ENCODE measurements at places on chromosomes 7 and 10.

DNA sequence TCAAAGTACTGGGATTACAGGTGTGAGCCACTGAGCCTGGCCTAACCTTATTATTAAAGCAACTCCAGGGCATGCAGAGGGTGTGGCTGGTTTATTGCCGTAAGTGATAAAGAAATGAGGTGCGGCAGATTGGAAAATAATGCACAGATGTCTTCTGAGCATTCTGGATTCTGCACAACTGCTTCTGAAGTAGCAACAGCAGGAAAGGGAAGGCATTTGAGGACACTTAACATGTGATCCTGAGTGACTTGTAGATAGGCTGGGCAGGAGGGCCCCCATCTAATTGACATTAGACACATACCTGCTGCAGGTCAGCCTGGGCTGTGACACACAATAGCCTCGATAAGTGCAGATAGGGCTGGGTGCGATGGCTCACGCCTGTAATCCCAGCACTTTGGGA, 5.6 kb downstream of the RHBDD2 start:
- DNase-seq: no peak

DNA sequence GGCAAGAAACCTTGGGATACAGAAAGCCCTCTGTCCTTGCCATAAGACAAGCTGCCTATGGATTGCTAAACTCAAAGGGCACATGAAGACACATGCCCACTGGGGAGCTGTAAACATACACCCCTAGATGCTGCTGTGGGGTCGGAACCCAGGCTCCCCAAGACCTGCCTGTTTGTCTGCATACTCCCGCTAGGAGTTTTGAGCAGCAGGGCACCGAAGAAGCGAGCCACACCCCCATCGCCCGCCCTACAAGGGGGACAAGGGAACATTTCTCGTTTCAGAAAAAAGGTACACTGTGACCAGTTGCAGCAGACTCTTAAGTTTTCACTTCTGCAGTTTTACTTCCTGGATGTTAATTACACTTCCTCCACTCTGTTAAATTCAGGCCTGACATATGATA, 680.2 kb upstream of the GHITM start:
- no peak for DNase-seq

DNA sequence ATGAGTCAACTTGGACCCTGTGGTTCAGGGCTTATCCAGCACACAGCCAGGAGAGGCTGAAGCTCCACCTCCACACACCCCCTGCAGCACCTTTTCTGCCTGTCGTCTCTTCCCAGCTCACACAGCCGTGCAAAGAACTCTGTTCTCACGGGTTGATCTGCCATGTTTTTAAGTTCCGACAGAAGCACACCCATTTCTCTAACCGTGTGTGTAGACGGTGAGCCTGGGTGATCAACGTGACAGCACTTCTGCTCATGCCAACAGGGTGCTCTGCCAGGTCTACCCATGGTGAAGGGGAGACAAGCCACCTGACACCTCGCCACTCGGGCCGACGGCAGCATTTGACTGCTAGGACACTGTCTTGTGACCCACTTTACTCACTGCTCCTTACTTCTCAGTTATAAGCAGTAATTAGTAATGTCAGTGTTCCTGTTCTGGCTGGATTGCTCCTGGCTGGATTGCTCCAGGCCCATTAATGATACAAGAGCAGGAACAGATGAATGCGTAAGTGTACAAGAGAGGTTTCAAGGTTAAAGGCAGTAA, 90.5 kb downstream of the RNF216 start:
- DNase-seq: no peak

- no peak for DNase-seq
These were observed 210.8 kb downstream of the ADAM12 start for GRCh38 chr10:126177417-126178030.

GRCh38 chr10:121442086-121442935, 155.9 kb downstream of the FGFR2 start:
- DNase-seq: no peak

- DNase-seq: no peak
These were observed 49.3 kb downstream of the ICA1 start for GRCh38 chr7:8212638-8213037.

GRCh38 chr7:48280100-48280499, 108.8 kb downstream of the ABCA13 start:
- DNase-seq: no peak

DNA sequence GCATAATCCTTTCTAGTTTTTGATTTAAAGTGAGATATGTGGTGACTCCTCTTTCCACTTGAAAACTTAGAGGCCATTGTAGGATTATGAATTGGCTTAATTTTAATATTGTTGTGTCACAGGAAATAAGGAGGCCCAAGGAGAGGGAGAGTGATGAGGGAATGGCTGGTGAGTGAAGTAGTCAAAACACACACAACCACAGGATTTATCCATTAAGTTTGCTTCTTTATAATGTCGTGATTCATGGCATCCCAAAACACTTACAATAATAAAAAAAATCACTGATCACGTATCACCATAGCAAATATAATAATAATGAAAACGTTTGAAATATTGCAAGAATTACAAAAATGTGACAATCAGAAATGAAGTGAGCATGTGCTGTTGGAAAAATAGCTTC, 1215.5 kb upstream of the LRRTM3 start:
- DNase-seq: no peak

GRCh38 chr7:43351683-43352082, 231.2 kb upstream of the STK17A start:
- DNase-seq: no peak

- no peak for DNase-seq
These were observed 6.9 kb downstream of the CREM start for GRCh38 chr10:35133586-35133985.

GRCh38 chr7:158192956-158193355, 394.7 kb downstream of the PTPRN2 start:
- no peak for DNase-seq

DNA sequence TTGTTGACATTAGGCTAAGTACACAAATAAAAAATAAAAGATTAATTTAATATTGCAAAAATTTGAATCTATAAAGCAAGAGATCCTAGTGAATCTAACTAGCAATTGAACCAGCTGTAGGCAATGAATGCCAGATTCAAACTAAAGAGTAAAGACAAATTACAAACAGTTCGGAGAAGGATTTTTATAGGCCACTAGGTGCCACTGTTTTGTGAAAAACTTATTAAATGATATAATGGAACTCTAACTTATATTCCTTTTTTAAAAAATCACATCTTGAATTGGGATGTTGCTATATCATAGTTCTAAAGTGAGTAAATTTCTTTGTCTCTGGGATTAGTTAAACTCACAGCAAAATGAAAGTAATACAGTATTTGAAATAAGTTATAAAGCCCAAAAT, 39.1 kb upstream of the GNAI1 start:
- DNase-seq: no peak

- peak; percentile 46 for DNase-seq
These were observed 16.3 kb downstream of the ELMO1 start for GRCh38 chr7:37432281-37432920.

GRCh38 chr7:155291045-155291530, 6.6 kb upstream of the INSIG1 start:
- DNase-seq: peak; percentile 50

GRCh38 chr7:139767561-139767982, 10.2 kb downstream of the HIPK2 start:
- no peak for DNase-seq

- no peak for DNase-seq
These were observed 36.2 kb upstream of the SDK1 start for GRCh38 chr7:3264693-3265339.

DNA sequence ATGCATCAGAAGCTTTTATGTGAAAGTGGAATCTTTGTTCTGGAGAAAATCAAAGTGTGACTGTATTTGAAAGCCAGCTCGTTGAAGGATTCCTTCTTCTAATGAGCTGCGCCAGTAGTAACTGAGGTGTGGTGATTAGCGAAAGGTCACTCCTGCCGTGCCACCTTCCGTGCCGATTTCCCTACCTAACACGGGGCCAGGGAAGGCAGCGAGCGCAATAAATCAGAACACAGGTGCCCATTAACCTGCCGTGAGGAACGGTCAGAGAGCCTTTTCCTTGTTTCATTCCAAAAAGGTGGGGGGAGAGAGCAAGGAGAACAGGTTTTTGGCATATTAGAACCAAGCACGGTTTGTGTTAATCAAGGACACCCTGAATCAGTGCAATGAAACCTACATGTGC, 258.0 kb downstream of the CELF2 start:
- DNase-seq: no peak

- DNase-seq: no peak
These were observed 129.5 kb upstream of the MYO3A start for GRCh38 chr10:25804505-25804904.

- peak; percentile 39 for DNase-seq
These were observed 98.4 kb upstream of the HABP2 start for GRCh38 chr10:113454341-113455061.

GRCh38 chr7:11775401-11775800, 56.6 kb downstream of the THSD7A start:
- DNase-seq: no peak

Data from stimulated activated CD8-positive, alpha-beta memory T cell treated with anti-CD3 and anti-CD28 coated beads, Interleukin-4, amount 100 ng/mL, for 48 hours (primary cell).